ENCODE measurements at places on chromosomes 3 and 15. TPM values are rescaled to one million over a fixed set of nuclear protein-coding genes. Genes with fewer than 3 reads are reported as not detected.

DNA sequence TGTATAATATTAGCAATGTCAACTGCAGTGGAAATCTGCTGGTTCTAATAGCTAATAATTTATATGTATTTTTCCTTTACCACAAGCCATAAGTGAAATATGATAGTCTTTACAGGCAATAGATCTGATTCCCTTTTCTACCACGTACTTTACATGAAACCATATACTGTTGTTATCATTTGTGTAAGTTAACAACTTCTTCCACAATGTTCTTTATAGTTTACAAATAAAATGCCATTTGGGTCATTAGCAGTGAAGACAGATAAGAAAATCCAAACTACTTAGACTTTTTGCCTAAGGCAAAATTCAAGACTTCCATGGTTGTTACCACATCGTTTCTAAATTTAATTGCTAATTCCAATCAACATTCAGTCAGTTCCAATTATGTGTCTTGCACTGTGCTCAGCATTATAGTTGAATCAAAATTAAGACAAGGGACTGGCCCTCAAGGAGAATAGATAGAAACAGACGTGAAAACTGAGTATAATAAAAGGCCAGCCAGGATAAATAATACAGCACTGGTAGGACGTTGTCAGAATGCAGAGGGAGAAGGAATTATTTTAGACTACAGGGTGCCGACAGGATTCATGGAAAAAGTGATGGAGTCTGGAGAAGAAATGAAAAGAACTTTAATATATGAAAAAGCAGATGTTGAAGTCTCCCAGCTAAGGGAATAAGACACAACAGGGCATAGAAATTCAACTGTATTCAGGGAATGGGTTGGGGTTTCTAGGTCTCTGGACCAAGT, 249.8 kb downstream of the ALCAM start:
- H3K36me3 ChIP-seq = no peaks in the 10 kb centered on the region
- H3K27ac ChIP-seq = no peak overlapping the region
- H3K4me3 ChIP-seq = no peak overlapping the region
- no peak for DNase-seq
- H3K4me1 ChIP-seq = no peaks in the 10 kb centered on the region

CCDC51 gene
- 9.5 TPM for total RNA-seq

- H3K4me1 ChIP-seq = no peaks in the 10 kb centered on the region
- H3K27ac ChIP-seq = no peak overlapping the region
- no peaks in the 10 kb centered on the region for H3K36me3 ChIP-seq
- no peak for DNase-seq
- no peaks in the 10 kb centered on the region for H3K27me3 ChIP-seq
- H3K4me3 ChIP-seq = no peak overlapping the region
Measured at GRCh38 chr3:13748276-13748879, 131.5 kb downstream of the WNT7A start.

DNA sequence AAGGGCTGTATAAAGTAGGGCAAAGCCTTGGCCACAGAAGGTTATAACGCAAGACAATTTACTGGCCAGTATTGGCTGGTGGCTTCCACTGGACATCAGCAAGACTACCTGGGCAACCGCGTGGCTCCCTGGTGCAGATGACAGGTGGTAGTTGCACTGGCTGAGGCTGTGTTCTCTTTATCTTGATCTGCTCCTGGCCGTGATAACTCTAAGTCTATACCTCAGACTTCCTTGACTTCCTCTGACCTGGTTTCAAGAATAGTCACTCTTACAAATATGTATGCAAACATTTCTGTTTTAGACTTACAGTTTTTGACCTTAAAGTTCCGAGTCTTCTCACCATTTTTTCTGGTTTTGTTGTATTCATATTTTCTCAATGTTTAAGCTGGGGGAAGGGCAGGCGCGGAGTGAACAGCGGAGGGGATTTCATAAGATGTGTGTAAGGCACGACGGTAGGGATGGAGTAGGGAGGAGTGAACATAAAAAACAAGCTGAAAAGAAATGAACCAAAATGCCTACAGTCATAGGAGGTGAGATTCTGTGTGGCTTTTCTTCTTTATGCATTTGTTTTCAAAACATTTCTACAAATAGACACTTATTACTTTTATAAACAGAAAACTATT, 15.2 kb upstream of the TMEM212 start:
- no peak overlapping the region for H3K27ac ChIP-seq
- H3K36me3 ChIP-seq = no peaks in the 10 kb centered on the region
- H3K4me3 ChIP-seq = no peak overlapping the region
- H3K4me1 ChIP-seq = peaks cover 3% of the 10 kb centered on the region
- no peak for DNase-seq

- no peaks in the 10 kb centered on the region for H3K36me3 ChIP-seq
- DNase-seq = no peak
- no peaks in the 10 kb centered on the region for H3K4me1 ChIP-seq
- H3K27ac ChIP-seq = no peak overlapping the region
- no peak overlapping the region for H3K4me3 ChIP-seq
Measured at GRCh38 chr15:85897207-85897894, 102.6 kb upstream of the KLHL25 start.

DNA sequence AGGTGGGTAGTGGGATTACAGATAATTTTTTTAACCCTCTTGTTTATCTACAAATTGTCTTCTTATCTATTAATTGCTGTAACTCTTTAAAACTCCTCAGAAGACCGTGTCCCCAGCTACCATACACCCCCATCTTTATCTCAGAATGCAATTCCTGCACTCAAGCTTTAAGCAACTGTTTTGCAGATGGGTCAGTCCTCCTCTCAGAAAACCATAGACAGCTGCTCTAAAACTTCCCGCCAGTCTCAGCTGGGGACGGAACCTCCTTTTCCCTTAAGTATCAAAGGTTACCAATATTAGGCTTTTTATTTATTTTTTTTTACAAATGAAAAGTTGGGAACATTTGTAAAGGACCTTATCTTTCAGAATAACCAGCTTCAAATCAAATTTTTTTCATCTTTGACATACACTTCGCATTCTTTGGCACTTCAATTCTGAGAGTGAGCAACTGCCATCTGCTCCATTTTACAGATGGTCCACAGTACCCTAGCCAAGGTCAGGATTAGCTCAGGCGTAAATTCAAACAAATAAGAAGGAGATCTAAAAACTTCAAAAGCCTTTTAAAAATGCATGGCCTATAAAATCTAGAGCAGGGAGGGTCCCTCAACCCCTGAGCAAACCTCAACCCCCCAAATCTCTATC, 1.3 kb downstream of the GATM start:
- no peaks in the 10 kb centered on the region for H3K27me3 ChIP-seq
- H3K27ac ChIP-seq = peak overlapping the region; percentile 87
- H3K4me1 ChIP-seq = peaks cover 16% of the 10 kb centered on the region

- no peaks in the 10 kb centered on the region for H3K36me3 ChIP-seq
- H3K27ac ChIP-seq = no peak overlapping the region
- no peak overlapping the region for H3K4me3 ChIP-seq
- no peak for DNase-seq
Measured at GRCh38 chr3:18648868-18649462, 223.8 kb upstream of the SATB1 start.

- H3K27me3 ChIP-seq = no peaks in the 10 kb centered on the region
- no peaks in the 10 kb centered on the region for H3K36me3 ChIP-seq
- H3K27ac ChIP-seq = peak overlapping the region; percentile 40
- peaks cover 28% of the 10 kb centered on the region for H3K4me1 ChIP-seq
- peak overlapping the region; percentile 87 for H3K4me3 ChIP-seq
Measured at GRCh38 chr3:134249296-134249841, 1.3 kb downstream of the RYK start.

DNA sequence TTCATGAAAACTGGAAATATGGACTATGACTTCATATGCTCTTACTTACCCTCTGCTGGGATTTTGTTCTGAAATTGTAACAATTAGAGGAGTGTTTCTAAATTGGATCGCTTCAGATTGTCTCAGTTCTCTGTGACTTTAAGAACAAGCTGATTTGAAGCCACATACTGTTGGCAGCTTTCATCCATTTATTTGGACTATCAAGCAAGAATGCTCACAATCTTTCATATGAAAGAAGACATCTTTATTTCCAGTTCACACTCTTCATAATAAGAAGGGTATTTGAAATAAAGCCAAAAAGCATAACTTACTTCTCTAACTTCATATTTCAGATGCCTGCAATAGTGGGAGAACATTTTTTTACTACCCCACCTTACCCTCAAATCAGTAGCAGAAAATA, 491.6 kb upstream of the TPRG1 start:
- H3K36me3 ChIP-seq = no peaks in the 10 kb centered on the region
- peak overlapping the region; percentile 54 for H3K27ac ChIP-seq
- no peak for DNase-seq
- no peak overlapping the region for H3K4me3 ChIP-seq
- peaks cover 46% of the 10 kb centered on the region for H3K4me1 ChIP-seq

Data from psoas muscle (tissue), 8 donors.